ENCODE measurements at places on chromosomes 16 and 17.

DNA sequence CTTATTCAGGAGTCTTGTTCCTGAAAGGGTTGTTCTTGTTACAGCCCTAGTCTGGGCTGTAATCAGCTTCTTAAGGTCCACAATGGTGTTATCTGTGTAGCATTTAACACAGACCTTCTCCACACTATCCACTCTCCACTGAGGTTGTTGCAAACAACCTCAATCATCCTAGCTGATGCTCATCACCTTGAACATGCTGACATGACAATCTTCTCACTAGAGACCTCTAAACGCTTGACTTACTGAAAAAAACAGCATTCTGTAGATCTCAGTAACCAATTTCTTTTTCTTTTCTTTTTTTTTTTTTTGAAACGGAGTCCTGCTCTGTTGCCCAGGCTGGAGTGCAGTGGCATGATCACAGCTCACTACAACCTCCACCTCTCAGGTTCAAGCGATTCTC, 3.6 kb downstream of the TNFRSF17 start:
- no peak for DNase-seq

GRCh38 chr17:48139944-48140343, 32.4 kb downstream of the SNX11 start:
- no peak for DNase-seq

- DNase-seq, result no peak
These were observed 308.2 kb upstream of the GOT2 start for GRCh38 chr16:59042301-59042700.

DNA sequence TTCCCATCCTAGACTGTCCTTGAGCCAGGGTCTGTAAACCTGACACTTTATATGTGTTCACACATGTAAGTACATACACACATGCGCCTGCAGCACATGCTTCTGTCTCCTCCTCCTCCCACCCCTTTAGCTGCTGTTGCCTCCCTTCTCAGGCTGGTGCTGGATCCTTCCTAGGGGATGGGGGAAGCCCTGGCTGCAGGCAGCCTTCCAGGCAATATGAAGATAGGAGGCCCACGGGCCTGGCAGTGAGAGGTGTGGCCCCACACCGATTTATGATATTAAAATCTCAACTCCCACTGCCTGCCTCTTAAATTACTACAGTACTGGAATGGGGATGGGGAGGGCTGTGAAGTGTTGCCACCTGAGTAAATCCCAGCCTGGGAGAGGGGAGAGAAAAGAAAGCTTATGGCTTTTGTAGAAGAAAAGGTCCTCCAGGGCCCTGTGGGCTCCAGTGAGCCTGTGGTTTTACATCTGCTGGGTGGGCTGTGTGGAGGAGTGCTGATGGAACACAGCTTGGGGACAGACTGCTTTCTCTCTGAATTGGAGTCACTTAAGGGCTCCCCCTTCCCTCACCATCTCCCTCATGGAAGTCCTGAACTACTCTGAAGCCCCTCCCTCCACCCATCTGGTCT, 990 bp upstream of the WNK4 start:
- DNase-seq, result no peak

DNA sequence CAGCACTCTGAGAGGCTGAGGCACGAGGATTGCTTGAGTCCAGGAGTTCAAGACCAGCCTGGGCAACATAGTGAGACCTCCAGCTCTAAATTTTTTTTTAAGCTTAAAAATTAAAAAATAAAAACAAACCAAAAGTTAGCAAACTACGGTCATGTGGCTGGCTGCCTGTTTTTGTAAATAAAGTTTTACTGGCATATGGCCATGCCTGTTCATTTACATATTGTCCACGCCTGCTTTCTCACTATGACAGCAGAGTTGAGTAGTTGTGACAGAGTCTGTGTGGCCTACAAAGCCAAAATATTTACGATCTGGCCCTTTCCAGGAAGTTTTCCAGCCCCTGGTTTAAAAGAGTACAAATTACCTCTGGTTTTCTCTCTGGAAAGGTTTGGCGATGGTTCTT, 3.3 kb downstream of the SLX4 start:
- DNase-seq, result no peak

- no peak for DNase-seq
These were observed 28.9 kb upstream of the RBFOX1 start for GRCh38 chr16:7303660-7304200.

GRCh38 chr16:24516900-24517669, 22.3 kb upstream of the RBBP6 start:
- DNase-seq, result peak; percentile 87

DNA sequence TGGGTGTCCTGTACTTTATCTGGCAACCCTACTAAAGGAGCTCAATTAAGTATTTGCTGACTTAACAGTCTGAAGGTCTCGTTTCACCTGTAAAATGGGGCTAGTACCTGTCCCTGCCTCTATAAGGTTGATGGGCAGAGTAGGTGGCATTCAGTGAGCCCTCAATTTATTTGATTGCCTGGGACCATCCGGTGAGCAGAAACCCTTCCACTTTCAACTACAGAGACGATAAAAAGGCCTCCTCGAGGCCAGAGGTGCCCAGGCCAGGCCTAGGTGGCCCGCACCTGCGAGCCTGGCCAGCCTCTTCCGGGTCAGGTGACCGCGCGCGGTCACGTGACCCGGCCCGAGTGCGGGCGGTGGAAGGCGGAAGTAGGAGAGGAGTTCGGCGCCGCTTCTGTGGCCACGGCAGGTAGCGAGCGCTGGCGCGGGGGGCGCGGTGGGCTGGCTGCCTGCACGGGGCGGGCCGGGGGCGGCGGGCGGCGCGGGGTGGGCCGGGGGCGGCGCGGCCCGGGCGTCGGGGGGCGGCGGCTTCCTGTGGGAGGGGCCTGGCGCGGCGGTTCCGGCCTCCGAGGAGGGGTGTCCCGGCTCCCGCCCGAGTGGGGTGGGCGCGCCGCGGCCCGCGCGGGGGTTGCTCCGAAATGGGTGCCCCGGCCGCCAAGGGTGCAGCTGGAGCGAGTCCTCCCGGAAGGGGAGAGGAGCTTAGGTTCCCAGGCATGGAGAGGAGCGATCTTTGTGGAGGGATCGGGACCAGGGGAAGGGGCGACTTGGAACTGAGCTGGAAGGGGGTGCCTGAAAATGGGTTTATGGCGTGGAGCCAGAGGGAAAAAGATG, at the start of gene WWP2:
WWP2 (plus strand) TSS at position 350 of the 831 bp plus-strand sequence. CDS start 24,679 bp downstream, outside the sequence.
- DNase-seq, result peak; percentile 94

DNA sequence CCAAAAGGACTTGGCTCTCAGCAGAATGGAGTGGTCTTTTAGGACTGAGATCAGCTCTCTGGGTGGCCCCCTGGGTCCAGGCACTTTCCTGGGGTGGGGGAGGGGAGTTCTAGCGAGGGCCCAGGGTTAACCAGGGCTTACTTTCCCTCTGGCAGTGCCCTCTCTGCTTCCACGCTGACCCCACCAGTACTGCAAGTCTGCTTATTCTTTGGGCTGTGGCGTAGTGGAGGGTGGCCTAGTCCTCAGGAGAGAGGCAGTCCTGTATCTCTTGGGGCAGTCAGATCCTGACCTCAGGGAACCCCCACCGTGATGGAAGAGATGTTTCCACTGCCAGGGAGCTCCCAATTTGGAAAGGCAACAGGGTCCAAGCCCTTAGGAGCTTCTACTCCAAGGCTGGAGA, 79.4 kb downstream of the CCDC182 start:
- no peak for DNase-seq

- peak; percentile 31 for DNase-seq
These were observed 8.8 kb upstream of the TANGO6 start for GRCh38 chr16:68834550-68834949.

GRCh38 chr17:31321481-31321880, at the start of gene EVI2A:
EVI2A (minus strand) TSS chr17:31321622; CDS start chr17:31319013, 2,609 bp downstream.
- peak; percentile 80 for DNase-seq

- DNase-seq, result no peak
These were observed 254.7 kb downstream of the CDH13 start for GRCh38 chr16:82881516-82881915.

GRCh38 chr17:44361292-44362260, 2.1 kb downstream of the FAM171A2 start:
- no peak for DNase-seq

DNA sequence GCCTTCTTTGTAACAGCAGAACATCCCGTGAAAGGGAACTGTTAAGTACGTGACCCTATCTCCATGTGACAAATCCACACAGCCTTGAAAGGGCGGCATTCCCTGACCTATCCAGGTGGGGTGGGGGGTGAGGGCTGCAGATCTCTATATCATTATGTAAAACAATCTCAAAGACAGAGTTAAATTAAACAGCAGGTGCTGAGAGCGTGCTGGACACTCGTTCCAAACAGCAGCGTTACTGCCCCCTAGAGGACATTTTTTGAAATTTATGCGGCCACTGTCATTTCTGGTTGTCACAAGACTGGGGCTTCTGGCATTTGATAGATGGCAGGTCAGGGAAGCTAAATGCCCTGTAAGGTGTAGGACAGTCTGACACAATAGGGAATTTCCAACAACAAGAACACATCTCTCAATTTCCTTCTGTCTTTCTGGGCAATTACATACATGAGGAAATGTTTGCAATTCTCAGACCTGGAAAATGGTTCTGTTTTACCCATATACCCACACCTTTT, 6.7 kb upstream of the SLC25A39 start:
- DNase-seq, result peak; percentile 90

GRCh38 chr17:58215685-58216084, 3.4 kb downstream of the MKS1 start:
- DNase-seq, result no peak

GRCh38 chr17:37797206-37797605, 52.3 kb upstream of the HNF1B start:
- DNase-seq, result no peak

DNA sequence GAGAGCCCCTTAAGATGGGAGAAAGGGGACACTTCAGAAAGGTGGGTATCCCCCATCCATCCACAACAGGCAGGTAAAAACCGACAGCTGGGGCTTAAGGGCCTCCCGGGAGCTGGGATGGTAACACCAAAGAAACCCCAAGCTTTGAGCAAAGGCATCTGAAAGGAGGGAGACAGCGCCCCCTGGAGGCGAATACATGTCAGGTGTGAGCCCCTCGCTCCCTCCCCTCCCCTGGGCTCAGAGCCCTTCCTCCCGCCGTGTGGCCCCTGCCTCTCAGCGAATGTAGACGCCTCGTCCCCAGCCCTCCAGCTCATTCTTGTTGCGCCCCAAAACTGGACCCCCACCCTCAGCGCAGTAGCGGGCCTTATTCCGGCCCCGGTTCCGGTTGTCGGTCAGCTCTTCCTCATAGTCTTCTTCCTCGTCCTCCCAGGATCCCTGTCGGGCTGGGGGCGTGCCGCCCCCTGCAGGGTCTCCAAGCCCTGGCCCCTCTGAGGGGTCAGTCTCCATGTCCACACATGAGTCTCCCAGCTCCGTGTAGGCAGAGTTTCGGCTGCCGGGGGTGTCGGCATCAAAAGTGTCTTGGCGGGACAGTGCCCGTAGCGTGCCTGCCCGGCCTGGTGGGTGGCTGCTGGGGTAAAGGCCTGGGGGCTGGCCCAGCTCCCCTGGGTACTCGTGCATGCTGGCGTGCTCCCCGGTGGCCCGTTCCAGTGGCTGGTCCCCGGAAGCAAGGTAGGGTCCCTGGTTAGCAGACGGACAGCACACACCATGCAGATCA, 9.1 kb upstream of the ARL5C start:
- peak; percentile 81 for DNase-seq

GRCh38 chr16:75248142-75248535, 3.3 kb downstream of the BCAR1 start:
- peak; percentile 84 for DNase-seq

GRCh38 chr17:79154446-79154845, 79.8 kb downstream of the ENGASE start:
- no peak for DNase-seq

GRCh38 chr17:75707079-75707571, 14.1 kb upstream of the ITGB4 start:
- DNase-seq, result peak; percentile 67

- no peak for DNase-seq
These were observed 599 bp downstream of the MRC2 start for GRCh38 chr17:62627904-62628633.

DNA sequence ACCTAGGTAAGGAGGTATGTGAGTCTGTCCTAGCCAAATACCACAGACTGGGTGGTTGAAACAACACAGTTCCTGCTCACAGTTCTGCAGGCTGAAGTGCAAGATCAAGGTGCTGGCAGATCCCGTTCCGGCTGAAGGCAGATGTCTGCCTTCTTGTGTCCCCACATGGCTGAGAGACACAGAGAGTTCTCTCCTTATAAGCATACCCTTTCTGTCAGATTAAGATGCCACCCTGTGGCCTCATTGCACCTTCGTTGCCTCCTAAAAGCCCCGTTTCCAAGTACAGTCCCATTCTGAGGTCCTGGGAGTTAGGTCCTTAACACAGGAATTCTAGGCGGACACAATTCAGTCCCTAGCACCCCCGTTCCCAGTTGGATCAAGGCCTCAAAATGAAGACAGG, 9.1 kb upstream of the TMEM11 start:
- DNase-seq, result no peak

GRCh38 chr16:54493061-54493460, 206.5 kb upstream of the IRX3 start:
- DNase-seq, result no peak

- DNase-seq, result no peak
These were observed 9.8 kb upstream of the EPN3 start for GRCh38 chr17:50522766-50523165.

GRCh38 chr16:87465306-87465705, 27.5 kb downstream of the ZCCHC14 start:
- peak; percentile 75 for DNase-seq

DNA sequence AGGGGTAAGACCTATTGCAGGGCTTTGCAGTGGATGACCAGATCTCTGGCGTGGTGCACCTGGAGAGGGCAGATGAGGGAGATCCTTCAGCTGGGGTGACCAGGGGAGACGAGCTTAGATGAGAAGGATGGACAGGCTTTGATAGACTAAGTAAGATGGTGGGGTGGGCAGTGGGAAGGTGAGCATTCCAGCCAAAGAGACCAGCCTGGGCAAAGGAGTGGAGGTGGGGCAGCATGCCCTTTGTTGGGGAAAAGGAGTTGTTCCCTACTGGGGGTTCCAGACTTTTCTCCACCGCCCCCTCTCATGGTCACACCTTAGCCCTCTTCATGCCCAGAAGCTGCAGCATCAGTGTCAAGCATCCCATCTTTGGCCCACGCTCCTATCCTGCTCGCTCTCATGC, 27.6 kb downstream of the ANKRD40 start:
- no peak for DNase-seq

DNA sequence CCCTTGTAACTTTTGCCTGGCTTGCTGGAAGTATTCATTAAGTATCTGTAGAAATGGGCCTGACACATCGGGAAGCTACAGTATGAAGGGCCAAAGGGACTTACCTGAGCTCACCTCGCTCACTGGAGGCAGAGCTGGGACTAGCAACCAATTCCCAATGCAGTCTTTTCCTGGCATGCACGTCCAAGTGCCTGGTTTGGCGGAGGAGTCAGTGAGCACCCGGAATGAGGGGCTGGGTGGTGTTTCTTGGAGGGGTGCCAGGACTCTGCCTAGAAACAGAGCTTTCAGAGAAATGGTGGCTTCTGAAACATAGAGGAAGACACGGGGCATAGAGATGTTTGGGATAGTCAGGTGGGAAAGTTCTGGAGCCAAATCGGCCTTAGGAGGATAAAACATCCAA, 18.4 kb upstream of the GPRC5C start:
- no peak for DNase-seq

GRCh38 chr17:70242781-70243437, 73.6 kb downstream of the KCNJ2 start:
- peak; percentile 12 for DNase-seq

All from stomach (tissue), 19 donors.